ENCODE measurements at places on chromosomes 6 and 20. TPM values are rescaled to one million over a fixed set of nuclear protein-coding genes. Genes with fewer than 3 reads are reported as not detected.

DNA sequence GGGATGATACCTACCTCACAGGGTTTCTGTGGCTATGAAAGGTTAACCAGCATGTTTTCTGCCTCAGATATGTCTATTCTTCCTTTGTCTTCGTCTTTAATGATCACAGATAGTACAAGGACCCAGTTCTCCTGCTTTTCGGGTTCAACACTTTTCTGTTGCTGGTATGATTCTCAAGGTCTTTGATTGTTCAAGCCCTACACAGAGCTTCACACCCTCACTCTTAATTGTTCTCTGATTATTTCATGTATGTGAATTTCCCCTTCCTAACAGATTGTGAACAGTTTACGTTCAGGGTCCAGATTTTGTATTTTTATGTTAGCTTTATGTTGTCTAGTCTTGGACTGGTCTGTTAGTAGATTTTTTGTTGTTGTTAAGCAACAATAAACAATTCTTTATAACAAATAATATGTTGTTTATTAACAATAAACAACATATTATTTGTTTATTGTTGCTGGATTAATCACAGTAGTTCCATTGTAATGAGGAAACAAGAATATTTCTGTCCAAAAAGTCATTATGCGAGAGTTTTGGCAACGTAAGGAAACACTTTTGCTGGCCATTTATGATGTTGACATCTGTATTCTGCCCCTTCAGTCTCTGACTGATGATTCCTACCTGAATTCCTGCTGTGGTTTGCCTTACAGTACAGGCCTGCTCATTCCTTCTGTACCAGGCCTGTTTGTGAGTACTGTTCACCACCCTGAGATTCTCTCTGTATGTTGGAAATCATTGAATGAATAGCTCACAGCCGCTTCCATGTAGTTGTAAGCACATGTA is 27.2 kb upstream of the TULP4 start:
- DNase-seq, result peak; percentile 20
- no peak overlapping the region for H3K4me3 ChIP-seq
- no peaks in the 10 kb centered on the region for H3K36me3 ChIP-seq
- H3K4me1 ChIP-seq, result peaks cover 12% of the 10 kb centered on the region
- no peaks in the 10 kb centered on the region for H3K27me3 ChIP-seq

DNA sequence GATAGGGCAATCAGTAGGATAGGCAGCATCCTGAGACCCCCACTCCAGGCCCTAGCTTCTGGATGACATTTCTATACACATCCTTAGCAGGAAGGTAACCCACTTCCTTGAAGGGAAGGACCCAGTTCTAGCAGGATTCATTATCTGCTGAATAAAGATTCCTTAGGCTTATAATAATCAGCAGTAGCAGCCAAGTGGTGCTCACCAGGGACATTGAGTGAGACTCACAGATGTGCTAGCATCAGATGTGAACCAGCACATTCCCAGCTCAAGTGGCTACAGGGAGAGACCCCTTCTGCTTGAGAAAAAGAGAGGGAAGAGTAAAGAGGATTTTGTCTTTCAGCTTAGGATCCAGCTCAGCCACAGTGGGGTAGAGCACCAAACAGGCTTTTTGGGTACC is 244.8 kb upstream of the UFL1 start:
- no peak for DNase-seq
- no peaks in the 10 kb centered on the region for H3K27me3 ChIP-seq
- no peak overlapping the region for H3K27ac ChIP-seq
- H3K36me3 ChIP-seq, result no peaks in the 10 kb centered on the region
- no peaks in the 10 kb centered on the region for H3K4me1 ChIP-seq

DNA sequence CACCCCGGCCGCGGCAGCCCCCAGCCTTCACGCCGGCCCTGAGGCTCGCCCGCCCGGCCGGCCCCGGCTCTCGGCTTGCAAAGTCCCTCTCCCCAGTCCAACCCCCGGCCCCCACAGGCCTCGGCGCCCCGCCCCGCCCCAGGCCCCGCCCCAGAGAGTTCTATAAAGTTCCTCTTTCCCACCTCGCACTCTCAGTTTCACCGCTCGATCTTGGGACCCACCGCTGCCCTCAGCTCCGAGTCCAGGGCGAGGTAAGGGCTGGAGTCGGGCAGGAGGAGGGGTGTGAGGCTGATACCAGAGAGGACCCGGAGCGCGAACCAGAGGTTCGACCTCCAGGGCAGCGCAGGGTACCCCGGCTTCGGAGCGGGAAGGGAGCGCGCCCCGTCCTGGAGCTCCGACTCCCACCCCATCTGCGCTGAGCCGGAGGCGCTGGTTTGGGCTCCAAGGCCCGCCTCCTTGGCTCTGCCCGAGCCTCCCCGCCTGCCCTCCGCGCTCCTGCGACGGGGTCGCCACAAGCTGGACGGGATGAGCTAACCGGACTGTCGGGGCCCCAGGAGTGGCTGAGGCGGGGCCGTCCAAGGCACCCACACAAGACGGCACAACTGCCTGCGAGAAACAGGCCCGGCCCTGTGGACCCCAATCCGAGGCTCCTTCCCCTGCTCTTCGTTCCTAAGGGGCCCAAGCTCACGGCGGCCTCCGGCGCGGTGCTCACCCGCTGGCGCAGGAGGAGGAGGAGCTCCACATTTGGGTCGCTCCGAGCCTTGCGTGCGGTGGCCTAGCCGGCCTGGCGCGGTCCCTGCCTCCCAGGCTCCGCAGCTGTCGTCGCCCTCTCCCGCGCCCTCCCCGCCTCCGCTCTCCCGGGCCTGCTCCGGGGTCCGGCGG is at the start of gene IRF4:
Gene IRF4 (plus strand): TSS at position 194 of the 882 bp plus-strand sequence. CDS start 1,401 bp downstream, outside the sequence.
- no peaks in the 10 kb centered on the region for H3K36me3 ChIP-seq
- peaks cover 77% of the 10 kb centered on the region for H3K27me3 ChIP-seq
- no peak within 1 kb of the TSS for H3K4me3 ChIP-seq
- 0 out of 2 replicates have a peak, but pooled peaks cover 1% of the 10 kb centered on the region for H3K4me1 ChIP-seq

DNA sequence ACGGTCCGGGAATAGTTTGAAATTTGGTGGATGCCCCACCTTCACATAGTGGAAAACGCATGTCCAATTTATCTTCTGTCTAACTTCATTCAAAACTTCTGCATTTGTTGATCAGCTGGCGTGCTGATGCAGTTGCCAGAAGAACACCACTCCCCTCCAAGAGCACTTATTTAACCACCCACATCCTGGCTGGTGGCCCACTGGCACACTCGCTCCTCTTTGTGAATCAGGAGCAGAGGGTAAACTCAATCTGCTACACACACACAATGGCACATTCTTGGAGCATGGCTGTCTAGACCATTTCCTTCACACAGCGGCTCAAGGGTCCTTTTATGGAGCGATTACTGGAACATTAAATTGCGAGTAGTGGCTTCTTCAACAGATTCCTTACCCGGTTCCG is 55.1 kb upstream of the CEP162 start:
- no peaks in the 10 kb centered on the region for H3K4me1 ChIP-seq
- DNase-seq, result peak; percentile 1
- no peak overlapping the region for H3K27ac ChIP-seq
- H3K27me3 ChIP-seq, result no peaks in the 10 kb centered on the region
- no peak overlapping the region for H3K4me3 ChIP-seq

Gene STX11
- 0.68 TPM for polyA plus RNA-seq

Gene GPX6
- polyA plus RNA-seq, result not detected

Data from IMR-90 (cell line).